Stimulated activated CD4-positive, alpha-beta T cell treated with anti-CD3 and anti-CD28 coated beads, Interleukin-1b, Interleukin-23, amount 100 ng/mL, for 48 hours (primary cell): ENCODE measurements at places on chromosomes 5 and 9.
A peak's percentile ranks its signal among the peaks of the same experiment; 100 is the strongest.

DNA sequence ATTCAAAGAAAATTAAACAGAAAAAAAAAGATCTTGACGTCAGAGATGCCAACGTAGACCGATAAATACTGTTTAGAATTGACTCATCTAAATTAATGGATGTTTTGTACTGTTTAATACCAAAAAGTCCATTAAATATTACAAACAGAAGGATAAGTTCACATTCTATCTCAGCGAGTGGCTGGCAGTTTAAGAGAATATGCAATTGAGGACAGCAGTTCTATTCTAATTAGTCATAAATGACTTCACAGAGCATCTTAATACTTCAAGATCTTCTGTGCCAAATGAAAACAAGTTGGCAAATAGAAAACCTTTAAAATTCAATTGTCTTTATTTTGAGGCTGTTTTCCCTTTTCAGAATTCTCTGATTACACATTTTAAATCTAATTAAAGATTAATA, 326.6 kb upstream of the NREP start:
- no peak for DNase-seq

- no peak for DNase-seq
These were observed 34.5 kb downstream of the CRB2 start for GRCh38 chr9:123390337-123391135.

DNA sequence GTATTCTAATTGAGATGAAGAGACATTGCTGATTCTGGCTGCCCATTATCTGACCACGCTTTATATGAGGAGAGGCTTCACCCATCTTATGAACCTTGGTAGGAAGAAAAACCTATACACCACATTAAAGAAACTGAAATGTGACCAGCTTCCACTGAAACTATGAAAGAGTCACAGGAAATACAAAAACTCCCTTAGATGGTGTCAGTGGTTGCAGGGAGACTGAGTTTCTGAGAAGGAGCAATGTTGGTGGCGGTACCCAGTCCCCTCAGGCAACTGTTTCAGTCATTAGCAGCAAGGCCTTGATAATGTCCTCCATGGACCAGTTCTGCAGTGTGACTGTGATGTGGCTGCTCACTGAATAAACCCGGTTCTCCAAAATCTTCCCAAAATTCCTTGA, 110.5 kb upstream of the FTMT start:
- DNase-seq, result no peak

GRCh38 chr5:10736808-10737207, 24.2 kb downstream of the DAP start:
- DNase-seq, result no peak

DNA sequence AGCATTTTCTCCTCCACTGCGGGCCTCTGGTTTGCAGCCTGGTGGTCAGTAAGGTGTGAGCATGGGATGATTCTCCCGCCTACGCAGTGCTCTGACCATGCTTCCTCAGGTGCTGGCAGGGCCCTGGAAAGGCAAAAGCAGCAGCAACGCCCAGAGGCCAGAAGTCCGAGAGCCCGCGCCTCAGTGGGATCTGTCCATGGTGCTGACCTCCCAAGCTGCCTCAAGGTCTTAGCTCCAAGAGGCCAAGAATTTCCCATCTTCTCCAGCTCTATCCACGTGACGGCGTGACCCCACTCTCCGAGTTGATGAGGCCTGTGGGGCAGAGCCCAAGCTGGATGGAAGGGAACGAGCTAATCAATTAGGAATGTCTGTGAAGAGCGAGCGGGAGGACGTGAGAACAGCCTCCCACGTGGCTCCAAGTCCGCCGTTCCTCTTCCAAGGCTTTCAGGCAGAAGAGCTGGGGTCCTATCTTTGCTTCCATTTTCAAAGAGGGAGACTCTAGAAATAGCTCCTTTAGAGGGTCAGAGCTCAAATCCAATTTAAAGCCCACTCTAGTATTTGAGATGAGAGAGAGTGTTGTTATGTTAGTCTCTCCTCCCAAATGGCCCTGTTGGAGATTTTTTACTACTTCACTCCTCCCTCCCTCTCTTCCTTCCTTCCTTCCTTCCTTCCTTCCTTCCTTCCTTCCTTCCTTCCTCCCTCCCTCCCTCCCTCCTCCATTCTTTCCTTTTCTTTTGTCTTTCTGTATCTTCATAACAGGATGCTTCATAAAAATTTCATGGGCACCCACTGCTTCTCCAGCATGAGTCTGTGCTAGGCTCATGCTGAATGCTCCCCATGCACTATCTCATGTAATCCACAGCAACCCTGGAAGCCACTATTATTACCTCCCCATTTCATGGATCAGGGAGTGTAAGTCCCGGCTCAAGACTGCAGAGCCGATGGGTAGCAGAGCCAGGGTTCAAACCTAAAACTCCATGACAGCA, 69.3 kb downstream of the OLFM1 start:
- DNase-seq, result peak; percentile 6

DNA sequence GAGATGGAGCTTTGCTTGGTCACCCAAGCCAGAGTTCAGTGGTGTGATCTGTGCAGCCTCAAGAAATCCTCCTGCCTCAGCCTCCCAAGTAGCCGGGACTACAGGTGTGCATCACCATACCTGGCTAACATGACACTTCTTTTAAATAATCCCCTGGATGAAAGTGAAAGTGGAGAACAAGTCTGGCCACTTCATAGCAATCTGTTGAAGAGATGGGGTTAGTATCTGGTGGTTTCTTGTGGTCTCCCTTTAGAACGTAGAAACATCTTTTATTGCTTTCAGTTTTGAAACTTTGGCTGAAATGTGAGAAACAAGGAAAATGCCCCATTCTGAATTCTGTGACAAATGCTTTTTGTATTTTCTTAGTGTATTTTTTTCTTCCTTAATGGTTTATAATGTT, 452.5 kb upstream of the RIOK2 start:
- no peak for DNase-seq

GRCh38 chr5:111747337-111747736, 9.7 kb downstream of the NREP start:
- no peak for DNase-seq

GRCh38 chr5:40503439-40503838, 176.3 kb upstream of the PTGER4 start:
- DNase-seq, result peak; percentile 54

DNA sequence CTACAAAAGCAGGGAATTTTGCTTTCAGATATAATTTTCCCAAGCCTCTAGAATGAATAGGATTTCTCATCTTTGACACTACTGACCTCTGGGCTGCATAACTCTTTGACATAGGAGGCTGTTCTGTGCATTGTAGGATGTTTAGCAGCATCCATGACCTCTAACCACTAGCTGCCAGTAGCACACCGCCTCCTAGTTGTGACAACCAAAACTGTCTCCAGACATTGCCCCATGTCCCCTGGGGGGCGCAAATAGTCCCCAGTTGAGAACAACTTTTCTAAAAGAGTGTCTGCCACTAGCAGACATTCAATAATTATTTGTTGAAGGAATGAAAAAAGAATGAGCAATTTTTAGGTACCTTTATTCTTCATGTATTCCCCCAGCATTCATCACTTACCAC, 51.8 kb downstream of the POU4F3 start:
- no peak for DNase-seq

- DNase-seq, result no peak
These were observed 65.9 kb downstream of the CWC27 start for GRCh38 chr5:64834611-64835010.

DNA sequence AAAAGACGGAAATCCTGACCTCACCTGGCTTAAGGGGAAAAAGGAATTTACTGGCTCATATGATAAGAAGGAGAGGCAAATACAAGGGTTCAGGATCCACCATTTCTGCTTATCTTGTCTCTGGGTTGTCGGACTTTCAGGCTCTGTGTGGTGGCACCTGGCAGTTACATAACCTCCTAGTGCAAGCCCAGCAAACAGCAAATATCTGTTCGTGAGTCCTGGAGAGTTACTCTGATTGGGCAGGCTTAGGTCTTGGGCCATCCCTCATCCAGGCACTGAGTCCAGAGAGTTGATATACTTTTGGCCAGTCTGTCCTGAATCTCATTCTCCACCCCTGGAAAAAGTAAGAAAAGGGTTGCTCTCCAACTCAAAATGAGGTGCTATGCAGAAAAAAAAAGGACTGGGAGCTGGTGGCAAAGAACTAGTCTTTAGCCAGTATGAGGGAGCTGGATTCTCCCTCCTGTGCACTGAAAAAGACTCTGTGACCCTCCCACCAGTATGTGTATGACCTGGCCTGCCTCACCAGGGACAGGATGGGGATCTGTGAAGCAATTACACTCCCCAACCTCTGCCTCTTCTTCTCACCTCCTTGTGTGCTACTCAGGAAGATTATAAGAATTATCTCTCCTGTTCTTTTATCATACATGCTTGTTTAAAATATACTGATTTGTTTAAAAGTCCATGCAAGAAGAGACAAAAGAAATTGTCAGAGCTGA, 282.9 kb downstream of the ARHGAP26 start:
- DNase-seq, result no peak

DNA sequence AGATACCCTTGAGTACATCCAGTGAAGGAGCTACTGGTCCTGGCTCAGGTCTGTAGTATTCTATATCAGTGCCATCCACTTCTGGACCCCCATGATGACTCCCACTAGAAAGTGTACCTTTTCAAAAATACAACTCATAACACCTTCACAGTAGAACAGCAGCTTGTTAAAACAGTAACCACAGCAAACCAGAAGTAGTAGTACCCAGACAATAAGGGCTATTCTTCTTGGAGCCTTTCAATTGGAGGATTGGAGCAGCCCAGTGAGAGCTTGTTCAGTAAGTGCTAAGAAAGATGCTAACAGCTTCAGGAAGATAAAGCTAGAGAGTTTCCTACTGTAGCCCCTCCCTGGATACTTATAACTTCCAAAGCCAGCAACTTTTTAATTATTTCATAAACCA, 10.1 kb downstream of the ARL14EPL start:
- DNase-seq, result no peak

DNA sequence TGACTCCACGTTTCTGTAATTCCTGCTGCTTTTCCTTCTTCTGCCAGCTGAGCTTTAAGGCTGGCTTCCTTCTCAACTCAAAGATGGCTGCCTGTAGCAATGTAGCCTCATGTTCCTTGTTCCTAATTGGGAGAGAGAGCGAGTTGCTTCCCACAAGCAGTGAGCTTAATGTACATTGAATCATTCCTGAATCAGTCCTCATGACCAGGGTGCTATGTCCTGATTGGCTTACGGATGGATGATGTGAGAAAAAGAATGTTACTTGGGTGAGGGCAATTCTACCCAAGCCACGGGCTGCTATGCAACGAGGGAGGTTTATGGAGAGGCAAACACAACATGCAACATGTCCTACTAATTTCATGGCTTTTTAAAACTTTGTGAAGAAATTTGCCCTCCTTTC, 356.2 kb downstream of the RASEF start:
- no peak for DNase-seq

- DNase-seq, result no peak
These were observed 85.3 kb downstream of the KCNT1 start for GRCh38 chr9:135787317-135787716.

GRCh38 chr9:110029429-110029955, 178.5 kb downstream of the C9orf152 start:
- DNase-seq, result no peak

- no peak for DNase-seq
These were observed 13.3 kb upstream of the LPCAT1 start for GRCh38 chr5:1536871-1537602.

- DNase-seq, result no peak
These were observed 192.5 kb upstream of the PANK3 start for GRCh38 chr5:168771678-168772077.

DNA sequence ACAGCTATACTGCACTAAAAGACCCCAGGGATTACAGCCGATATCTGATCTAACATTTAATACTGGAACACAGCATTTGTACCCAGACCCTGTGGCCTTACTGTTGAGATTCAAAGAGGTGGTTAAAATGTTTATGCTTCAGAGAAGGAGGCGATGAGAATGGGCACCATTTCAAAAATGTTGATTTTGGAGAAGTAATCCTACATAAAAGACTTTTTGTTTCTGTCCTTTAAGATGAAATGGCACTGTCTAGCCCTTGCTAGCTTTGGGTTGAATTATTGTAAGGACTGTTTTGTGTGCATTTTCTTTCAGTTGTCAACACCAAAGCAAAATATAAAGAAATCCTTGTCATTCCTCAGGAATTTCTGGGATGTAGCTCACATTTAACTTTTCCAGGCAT, 288.5 kb upstream of the ANKH start:
- no peak for DNase-seq

- no peak for DNase-seq
These were observed 1.2 kb upstream of the NELFB start for GRCh38 chr9:137253717-137254623.

DNA sequence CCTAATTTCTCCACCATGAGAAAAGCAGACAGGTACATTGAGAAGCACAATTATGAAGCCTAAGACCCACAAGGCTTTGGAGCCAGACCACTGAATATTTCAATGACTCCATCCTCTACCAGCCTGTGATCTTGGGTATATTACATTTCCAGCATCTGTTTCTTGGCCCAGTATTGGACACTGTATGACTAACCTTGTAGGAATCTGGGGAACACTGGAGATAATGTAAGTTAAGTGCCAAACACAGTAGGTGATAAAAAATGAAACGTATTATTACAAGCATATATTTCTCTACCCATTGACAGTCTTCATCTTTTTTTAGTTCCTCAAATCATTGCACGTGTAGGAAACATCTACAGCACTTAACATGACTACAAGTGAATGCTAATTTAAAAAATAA, 28.6 kb upstream of the FEM1C start:
- DNase-seq, result no peak

DNA sequence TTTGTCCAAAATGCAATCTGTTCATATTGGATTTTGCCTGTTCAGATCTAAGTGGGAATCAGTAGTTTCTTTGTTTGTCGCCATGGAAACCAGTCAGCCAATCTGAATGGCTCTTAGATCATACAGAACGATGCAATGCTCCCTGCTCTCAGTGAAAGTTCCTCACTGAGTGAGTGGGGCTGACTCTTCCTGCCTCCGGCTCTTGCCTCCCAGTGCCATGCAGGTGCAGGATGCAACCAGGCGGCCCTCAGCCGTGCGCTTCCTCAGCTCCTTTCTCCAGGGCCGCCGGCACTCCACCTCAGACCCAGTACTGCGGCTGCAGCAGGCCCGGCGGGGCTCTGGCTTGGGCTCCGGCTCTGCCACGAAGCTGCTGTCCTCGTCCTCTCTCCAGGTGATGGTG, at the start of gene PTPDC1:
TSS of gene PTPDC1 (plus strand) at position 151 of the 400 bp plus-strand sequence. CDS start at position 218, 67 bp downstream.
- no peak for DNase-seq

- no peak for DNase-seq
These were observed 735.2 kb downstream of the TLR4 start for GRCh38 chr9:118439441-118439840.
